ENCODE measurements at places on chromosomes 5 and 9.

GRCh38 chr9:128409978-128410377 is 10.7 kb upstream of the CERCAM start:
- DNase-seq = no peak

GRCh38 chr5:150112201-150113046 is 26.1 kb upstream of the CSF1R start:
- DNase-seq = no peak

GRCh38 chr5:148811756-148812155 is 14.7 kb upstream of the ADRB2 start:
- DNase-seq = no peak

- DNase-seq = no peak
Measured at GRCh38 chr9:6764523-6764922, 6.8 kb downstream of the KDM4C start.

- DNase-seq = no peak
Measured at GRCh38 chr5:15702102-15702501, 202.1 kb downstream of the FBXL7 start.

DNA sequence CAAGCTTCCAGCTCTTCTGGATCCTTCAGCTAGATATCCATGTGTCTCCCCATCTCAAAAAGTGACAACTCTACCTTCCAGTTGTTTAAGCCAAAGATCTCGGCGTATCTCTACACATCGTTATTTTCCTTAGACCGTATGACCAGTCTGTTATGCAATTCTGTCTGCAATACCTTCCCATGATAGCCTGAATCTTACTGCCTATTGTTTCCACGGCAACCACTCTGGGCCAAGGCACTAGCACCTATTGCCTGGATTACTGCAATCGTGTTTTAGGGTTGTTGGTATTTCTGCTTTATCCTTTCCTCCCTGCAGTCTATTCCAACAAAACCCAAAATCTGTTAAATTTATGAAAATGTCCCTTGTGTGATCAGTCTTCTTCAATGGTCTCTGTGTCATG is 448.4 kb downstream of the MTRR start:
- no peak for DNase-seq

DNA sequence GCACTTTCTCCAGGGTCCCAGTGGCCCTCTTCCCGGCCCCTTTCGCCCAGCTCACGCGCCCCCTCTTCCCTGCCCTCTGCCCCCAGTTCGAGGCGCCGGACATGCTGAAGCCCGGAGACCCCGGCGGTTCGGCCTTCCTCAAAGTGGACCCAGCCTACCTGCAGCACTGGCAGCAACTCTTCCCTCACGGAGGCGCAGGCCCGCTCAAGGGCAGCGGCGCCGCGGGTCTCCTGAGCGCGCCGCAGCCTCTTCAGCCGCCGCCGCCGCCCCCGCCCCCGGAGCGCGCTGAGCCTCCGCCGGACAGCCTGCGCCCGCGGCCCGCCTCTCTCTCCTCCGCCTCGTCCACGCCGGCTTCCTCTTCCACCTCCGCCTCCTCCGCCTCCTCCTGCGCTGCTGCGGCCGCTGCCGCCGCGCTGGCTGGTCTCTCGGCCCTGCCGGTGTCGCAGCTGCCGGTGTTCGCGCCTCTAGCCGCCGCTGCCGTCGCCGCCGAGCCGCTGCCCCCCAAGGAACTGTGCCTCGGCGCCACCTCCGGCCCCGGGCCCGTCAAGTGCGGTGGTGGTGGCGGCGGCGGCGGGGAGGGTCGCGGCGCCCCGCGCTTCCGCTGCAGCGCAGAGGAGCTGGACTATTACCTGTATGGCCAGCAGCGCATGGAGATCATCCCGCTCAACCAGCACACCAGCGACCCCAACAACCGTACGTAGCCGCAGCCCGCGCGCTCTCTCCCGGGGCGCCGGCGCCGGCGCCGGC is 1.0 kb downstream of the PRDM6 start:
- no peak for DNase-seq

DNA sequence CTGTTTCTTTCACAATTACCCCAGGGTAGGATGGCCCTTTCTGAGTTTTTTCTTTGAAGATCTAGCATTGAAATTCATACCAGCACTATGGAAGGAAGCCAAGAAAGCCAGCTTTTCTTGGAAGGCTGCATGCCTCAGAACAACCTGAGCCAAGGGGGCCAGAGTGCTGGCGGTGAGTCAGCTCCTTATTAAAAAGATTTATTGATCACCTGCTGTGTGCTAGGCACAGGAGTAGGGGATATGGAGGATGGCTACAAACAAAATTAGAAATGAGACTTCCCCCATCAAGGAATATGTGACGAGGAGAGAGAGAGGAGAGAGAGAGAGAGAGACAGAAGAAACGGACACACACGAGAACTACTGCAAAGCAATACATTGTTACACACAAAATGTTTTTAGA is 184.6 kb upstream of the PUM3 start:
- DNase-seq = no peak

DNA sequence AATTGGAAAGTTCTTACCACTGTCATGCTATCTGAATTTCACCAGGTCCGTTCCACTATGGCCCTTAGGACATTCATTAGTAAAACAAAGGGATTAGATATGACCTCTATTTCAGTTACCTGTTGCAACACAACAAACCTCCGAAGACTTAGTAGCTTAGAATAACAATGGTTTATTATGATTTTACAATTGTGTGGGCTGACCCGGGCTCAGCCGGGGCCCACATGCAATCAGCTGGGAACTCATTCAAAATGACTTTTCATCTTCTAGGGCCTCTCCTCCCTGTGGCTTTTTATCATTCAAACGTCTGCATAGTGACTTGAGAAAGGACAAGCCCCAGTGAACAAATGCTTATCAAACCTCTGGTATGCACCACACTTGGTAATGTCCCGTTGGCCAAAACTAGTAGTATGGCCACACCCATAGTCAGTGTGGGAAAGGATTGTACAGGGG is 2.3 kb upstream of the FBXW11 start:
- no peak for DNase-seq

- no peak for DNase-seq
Measured at GRCh38 chr5:159121061-159121460, 21.3 kb upstream of the EBF1 start.

DNA sequence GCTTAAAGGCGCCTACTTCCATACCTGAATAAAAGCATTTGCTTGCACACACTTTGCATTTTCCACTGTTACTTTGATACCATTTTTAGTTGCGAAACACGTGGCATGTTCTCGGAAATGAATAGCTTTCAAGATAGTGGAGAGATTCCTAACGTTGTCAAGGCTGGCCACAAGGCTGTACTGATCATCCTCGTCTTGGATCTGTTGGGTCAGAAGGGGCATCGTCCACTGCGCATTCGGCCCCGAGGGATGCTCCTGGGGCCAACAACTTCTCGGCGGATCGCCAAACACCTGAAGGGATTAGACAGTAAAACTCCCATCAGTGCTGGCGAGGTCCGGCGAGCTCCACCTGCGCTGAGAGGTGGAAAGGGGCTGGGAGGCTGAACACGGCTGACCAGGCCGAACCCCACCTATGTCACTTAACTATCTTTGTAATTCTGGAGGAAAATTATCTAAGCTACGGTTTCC is 599 bp downstream of the RAD1 start:
- peak; percentile 5 for DNase-seq

DNA sequence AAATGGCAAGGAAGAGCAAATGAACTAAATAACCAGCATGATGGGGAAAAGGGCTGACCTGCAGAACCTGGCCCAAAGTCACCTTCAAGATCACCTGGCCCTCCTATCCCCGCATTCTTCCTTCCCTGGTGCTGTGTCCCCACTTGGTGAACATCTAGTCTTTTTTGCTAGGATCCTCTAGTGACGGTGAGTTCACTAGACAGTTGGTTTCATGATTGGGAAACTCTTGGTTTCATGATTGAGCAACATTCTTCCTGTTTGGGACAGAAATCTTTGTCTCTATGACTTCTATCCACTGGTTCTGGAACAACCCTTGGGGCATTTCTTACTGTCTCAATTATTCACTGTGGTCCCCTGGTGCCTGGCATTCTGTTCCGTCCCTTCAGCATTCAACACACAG is 50.2 kb upstream of the DAB2IP start:
- DNase-seq = no peak

GRCh38 chr9:15433661-15434060 is 11.0 kb downstream of the SNAPC3 start:
- DNase-seq = no peak
